Cerebellum (tissue), 4 donors: ENCODE measurements at places on chromosomes 6 and 20.
A peak's percentile ranks its signal among the peaks of the same experiment; 100 is the strongest.

DNA sequence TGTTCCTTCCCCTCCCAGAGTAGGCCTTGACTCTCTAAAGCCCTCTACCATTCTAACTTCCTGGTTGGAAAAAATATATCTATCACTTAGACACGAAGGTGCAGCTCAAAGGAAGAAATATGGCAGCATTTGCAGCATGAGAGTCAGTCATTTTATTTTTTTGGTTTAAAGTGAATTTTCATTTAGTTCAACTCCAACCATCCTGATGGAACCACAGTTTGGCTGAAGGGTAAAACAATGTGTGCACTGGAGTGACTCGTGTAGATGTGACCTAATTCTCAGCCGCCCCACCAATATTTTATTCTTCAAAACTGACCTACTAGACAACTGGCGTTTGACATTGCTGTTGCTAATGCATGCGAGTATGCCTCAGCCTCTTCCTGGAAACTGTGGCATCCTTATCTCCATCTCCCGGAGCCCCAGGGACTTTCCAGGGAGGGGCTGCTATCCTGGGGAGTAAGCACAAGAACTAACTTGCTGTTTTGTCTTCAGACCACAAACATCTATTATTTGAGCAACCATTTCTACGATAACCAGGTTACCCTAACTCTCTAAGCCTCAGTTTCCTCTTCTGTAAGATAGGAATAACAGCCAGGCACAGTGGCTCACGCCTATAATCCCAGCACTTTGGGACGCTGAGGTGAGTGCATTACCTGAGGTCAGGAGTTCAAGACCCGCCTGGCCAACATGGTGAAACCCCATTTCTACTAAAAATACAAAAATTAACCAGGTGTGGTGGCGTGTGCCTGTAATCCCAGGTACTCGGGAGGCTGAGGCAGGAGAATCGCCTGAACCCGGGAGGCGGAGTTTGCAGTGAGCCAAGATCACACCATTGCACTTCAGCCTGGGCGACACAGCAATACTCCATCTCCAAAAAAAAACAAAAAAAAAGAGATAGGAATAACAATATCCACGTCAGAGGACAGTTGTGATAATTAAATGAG lies 148.7 kb upstream of the JARID2 start:
- no peak for DNase-seq

- DNase-seq, result no peak
Observed at GRCh38 chr6:108961985-108962384, 113.8 kb downstream of the ARMC2 start.

GRCh38 chr6:28349344-28349891 lies 329 bp upstream of the ZKSCAN3 start:
- DNase-seq, result no peak

DNA sequence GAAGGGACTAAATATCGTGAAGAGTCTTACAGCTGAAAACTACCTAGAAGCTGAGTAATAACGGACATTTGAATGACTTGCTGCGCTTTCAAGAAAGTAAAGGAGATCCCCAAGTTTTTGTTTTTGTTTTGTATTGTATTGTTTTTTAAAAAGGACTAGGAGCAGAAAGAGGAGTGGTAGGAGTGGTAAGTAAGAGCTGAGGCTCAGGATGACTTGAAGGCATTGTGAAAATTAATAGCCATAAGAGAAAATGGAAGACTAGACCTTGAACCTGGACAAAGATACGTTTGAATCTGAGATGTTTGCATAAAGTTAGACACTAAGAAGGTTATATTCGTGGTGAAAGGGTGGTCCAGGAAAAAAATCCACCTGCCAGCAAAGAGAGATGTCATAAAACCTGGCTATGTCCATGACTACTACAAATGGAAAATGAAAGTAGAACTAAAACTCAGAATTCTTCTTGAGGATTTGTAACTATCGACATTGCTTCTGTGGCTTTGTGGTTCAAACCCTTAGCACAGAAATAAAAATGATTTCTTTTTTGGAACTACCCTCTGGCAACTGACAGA lies 824.8 kb upstream of the FLRT3 start:
- no peak for DNase-seq

- no peak for DNase-seq
Observed at GRCh38 chr6:108078191-108078590, 3.6 kb upstream of the OSTM1 start.

GRCh38 chr20:51014797-51015722 lies 7.8 kb downstream of the KCNG1 start:
- peak; percentile 50 for DNase-seq

DNA sequence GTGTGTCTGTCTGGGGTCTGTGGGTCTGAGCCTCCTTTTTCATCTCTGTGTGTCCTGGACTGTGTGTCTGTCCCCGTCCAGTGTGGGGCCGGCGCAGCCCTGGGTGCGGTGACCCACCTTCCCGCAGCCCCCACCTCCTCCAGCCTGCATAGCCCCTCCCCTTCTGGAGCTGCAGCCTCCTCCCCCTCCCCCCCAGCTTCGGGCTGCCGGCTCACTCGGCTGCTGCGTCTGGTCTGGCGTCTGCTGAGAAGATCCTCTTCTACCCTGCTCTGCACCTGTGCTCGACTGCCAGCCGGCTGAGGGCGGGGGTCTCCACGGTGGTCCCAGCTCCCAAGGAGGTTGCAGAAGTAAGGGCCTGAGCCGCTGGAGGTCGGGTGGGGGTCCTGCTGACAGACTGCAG lies 7.6 kb upstream of the LKAAEAR1 start:
- DNase-seq, result peak; percentile 39

- no peak for DNase-seq
Observed at GRCh38 chr6:98137391-98137790, 697.0 kb upstream of the POU3F2 start.

GRCh38 chr6:170165471-170166117 lies 125.3 kb downstream of the DLL1 start:
- DNase-seq, result no peak

- DNase-seq, result no peak
Observed at GRCh38 chr6:8583291-8583690, 147.9 kb upstream of the SLC35B3 start.

- DNase-seq, result no peak
Observed at GRCh38 chr20:9019833-9020232, 49.1 kb upstream of the PLCB4 start.

- DNase-seq, result no peak
Observed at GRCh38 chr20:10113746-10114145, 79.0 kb downstream of the ANKEF1 start.

DNA sequence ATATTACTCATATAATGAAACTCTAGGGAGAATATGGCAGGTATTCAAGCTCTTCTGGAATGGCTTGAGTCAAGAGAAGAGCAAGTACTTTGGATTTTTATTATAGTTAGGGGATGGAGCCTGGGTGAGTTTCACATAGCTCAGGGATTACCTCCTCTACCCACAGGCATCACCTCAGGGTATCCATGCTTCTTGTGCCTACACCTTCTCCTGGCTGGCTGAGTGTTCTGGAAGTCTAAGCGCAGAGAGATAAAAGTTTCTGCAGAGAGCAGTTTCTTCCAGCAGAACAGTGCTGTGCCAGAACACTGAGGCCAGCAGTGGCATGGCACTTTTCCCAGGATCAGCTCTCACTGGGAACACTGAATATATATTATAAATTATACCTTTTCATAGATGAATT lies 199.7 kb upstream of the KCNQ5 start:
- no peak for DNase-seq

DNA sequence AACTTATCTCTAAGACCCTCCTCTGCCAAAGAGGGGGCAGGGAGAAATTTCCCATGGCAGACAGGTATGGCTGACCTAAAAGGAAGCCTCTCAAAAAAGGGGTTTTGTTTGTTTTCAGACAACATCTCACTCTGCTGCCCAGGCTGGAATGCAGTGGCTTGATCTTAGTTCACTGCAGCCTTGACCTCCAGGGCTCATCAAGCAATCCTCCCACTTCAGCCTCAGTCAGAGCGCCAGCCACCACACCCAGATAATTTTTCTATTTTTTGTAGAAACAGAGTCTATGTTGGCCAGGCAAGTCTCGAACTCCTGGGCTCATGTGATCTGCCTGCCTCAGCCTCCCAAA lies 3.8 kb downstream of the EZR start:
- DNase-seq, result no peak

DNA sequence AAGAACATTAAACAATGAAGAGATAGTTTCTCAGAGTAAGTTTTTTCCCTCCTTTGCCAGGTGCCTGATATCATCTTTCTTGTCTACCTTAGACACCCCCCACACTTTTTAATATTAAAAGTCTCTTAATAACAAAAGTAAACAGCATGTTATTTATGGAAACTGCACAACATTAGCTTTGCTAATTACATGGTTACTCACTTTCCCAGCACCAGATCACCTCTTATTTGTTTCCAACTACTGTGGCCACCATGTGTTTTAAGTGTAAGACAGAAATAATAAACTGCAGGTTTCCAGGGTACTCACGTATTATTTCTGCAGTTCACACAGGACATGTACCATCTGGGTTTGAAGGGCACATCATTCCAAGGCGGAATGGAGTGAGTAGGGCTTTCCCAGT lies 125.0 kb downstream of the TRMT11 start:
- DNase-seq, result no peak

GRCh38 chr6:122553697-122554096 lies 56.5 kb upstream of the PKIB start:
- peak; percentile 4 for DNase-seq

- no peak for DNase-seq
Observed at GRCh38 chr6:20096536-20096935, 115.7 kb downstream of the MBOAT1 start.

GRCh38 chr6:105591053-105591452 lies 188.2 kb upstream of the PREP start:
- no peak for DNase-seq

GRCh38 chr6:85047818-85048217 lies 283.4 kb upstream of the TBX18 start:
- DNase-seq, result no peak

- no peak for DNase-seq
Observed at GRCh38 chr6:151051164-151051563, 185.7 kb downstream of the MTHFD1L start.

DNA sequence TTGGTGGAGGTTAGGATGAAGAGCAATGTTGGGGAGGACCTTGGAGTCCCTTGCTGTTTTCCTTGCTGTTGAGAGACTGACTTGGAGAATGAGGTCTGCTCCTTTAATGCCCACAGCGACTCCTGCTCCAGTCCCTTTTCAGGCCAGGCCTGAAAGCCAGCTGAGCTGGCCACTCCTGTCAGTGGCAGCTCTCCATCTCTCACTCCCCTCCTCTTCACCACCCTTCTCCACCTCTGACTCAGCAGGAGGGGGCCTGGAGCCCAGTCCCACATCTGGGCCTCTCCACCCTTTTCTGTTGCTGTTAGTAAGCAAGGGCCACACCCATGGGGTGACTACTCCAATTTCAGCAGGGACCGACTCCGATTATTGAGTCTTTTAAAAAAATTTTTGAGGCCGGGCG lies 2.2 kb downstream of the SNX21 start:
- no peak for DNase-seq

GRCh38 chr6:37354526-37355384 lies 972 bp downstream of the RNF8 start:
- DNase-seq, result peak; percentile 29

DNA sequence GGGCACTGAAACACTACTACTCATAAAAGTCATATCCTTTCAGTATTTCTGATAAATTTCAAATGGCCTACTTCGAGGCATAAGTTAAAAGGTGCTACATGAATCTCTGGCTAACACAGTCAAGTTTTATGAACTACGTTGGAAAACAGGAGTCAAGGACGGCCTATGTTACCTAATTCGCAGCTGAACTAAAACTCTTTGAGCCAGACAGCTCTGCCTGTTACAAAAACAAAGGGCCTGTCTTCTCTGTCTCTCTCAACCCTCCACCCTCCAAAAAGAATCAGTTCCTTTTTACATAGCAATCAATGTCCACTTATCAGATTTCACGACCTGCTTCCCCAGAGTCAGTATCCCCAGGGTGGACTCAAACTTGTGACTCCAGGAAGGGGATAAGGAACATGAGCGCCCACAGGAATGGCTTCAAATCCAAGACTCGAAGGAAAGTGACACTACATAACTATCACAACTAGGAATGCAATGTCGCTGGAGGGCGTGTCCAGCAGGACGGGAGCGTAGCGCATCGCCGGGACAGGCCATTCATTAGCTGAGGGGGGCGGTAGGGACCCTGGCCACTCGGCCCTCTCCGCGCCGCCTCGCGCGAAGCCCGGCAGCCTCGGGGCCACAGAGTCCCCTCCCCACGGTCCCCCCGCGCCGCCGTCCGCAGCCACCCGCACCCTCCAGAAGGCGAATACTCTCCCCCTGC lies 591 bp downstream of the IBTK start:
- peak; percentile 68 for DNase-seq

DNA sequence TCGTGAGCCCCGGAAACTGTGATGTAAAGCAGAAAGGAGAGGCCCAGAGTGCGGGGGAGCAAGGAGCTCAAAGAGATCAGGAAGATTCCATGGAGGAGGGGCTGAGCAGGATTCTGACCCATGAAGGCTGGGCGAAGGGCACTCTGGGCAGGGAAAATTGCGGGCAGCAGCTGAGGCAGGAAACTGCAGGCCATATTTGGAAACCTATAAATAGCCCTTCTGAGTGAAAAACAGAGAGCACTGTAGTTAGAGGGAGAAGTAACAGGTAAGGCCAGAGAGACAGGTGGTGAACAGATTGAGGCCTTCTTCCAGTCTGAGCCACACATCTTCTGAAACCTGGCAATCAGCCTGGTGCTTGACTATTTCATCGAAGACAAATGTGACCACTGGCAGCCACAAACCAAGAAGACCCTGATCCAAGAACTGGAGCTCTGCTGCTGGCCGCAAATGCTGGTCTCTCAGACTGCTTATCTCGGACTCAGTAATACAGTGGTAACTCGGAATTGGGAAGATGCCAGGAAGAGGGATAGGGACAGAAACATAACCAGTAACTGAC lies 14.1 kb upstream of the BEND3 start:
- peak; percentile 89 for DNase-seq

DNA sequence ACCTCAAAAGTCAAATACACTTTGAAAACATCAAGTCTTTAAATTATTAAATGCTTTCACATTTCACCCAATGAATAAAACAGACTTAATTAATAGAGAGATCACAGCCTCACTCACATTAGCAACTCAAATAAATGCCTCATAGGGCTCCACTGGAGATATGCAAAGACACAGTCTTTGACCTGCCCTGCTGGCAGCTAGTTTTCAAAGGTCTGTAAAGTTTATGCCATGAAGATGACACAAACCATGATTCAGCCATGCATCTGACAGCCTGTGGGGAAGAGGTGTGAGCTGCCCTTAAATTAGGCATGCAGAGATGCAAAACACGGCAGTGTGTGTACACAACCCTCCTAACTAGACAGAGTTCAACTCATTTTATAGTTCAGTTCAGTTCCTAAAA lies 83.6 kb downstream of the PAK5 start:
- DNase-seq, result no peak

DNA sequence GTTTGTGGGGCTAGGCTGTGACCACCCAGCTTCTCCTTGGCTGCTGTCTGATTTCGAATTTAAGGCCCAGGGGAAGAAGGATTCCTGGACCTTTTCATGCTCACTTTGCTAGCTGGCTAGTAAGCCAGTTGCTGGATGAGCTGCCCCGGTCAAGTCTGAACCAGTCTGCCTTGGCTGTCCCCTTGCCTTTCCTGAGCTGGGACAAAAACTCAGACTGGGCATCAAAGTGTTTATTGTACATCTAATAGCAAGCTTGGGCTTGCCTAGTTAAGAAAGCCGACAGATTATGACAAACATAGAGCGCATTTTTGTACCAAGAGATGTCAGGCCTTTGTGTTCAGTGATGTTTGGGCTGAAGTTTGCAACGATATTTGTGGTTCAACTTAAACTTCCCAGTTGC lies 750 bp upstream of the PAK5 start:
- no peak for DNase-seq
